ENCODE measurements at places on chromosomes 11 and 22.

DNA sequence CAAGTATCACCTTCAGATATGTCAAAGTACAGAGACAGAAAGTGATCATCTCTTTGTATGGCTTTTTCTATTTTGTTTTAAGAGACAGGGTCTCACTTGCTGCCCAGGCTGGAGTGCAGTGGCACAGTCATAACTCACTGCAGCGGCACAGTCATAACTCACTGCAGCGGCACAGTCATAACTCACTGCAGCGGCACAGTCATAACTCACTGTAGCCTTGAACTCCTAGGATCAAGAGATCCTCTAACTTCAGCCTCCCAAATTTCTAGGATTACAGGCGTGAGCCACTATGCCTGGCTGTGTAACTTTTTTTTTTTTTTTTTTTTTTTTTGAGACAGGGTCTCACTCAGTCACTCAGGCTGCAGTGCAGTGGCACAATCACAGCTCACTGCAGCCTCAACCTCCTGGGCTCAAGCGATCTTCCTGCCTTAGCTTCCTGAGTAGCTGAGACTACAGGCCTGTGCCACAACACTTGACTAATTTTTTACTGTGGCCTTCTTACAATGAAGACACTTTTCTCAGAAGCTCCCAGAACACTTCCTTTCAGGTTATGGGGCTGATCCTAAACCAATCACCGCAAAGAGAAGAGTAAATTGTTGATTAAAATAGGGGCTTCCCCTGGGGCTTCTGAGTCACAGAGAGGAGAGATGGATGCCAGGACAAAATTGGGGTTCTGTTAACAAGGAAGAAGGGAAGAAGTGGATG is 9.0 kb upstream of the HIKESHI start:
- no peak for DNase-seq

GRCh38 chr22:33757041-33757801 is 163.1 kb downstream of the LARGE1 start:
- no peak for DNase-seq

GRCh38 chr11:64667154-64667745 is 55.7 kb downstream of the NRXN2 start:
- DNase-seq = no peak

DNA sequence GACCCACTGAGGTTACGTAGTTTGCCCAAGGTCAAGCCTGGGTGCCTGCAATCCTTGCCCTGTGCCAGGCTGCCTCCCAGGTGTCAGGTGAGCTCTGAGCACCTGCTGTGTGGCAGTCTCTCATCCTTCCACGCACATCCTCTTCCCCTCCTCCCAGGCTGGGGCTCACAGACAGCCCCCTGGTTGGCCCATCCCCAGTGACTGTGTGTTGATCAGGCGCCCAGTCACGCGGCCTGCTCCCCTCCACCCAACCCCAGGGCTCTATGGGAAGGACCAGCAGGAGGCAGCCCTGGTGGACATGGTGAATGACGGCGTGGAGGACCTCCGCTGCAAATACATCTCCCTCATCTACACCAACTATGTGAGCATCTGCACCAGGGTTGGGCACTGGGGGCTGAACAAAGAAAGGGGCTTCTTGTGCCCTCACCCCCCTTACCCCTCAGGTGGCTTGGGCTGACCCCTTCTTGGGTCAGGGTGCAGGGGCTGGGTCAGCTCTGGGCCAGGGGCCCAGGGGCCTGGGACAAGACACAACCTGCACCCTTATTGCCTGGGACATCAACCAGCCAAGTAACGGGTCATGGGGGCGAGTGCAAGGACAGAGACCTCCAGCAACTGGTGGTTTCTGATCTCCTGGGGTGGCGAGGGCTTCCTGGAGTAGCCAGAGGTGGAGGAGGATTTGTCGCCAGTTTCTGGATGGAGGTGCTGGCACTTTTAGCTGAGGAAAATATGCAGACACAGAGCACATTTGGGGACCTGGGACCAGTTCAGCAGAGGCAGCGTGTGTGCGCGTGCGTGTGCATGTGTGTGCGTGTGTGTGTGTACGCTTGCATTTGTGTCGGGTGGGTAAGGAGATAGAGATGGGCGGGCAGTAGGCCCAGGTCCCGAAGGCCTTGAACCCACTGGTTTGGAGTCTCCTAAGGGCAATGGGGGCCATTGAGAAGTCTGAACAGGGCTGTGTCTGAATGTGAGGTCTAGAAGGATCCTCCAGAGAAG is 1.6 kb downstream of the GSTP1 start:
- DNase-seq = no peak

DNA sequence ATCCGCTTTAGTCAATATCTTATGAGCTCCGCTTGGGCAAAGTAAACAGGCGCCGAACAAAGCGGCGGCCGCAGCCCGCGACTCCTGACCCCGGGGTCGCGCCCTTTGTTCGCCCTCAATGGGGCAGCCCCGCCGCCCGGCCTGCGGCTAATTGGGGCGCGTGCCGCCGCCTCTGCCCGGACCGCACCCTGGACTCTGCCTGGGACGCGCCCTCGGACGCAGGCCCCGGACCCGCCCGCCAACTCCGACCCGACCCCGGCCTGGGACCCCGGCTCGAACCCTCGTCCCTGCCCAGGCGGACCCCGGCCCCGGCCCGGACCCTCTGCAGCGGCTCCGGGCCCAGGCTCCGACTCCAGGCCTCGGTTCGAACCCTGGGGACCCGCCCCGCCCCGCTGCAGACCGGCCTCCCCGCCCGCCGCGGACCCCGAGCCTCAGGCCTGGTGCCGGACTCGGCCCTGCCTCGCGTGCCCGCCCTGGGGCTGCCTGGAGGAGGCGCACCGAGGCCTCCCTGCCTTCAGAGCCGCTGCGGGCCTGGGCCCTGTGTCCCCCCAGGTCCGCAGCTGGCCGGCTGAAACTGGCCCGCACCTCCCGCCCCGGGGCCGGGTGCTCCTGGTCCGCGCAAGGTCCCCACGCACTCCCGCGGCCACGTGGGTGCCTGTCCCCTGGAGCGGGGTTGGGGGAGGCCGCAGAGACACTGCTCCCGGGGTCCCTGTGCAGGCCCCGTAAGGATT is 84.7 kb upstream of the WNT7B start:
- DNase-seq = no peak

- no peak for DNase-seq
Observed at GRCh38 chr22:30308518-30309230, 18.1 kb downstream of the TBC1D10A start.

- no peak for DNase-seq
Observed at GRCh38 chr22:43205748-43206508, 19.0 kb upstream of the TTLL12 start.

GRCh38 chr22:47442821-47443220 is 680.4 kb downstream of the TBC1D22A start:
- DNase-seq = no peak

- no peak for DNase-seq
Observed at GRCh38 chr11:116694349-116694725, 78.5 kb downstream of the BUD13 start.

DNA sequence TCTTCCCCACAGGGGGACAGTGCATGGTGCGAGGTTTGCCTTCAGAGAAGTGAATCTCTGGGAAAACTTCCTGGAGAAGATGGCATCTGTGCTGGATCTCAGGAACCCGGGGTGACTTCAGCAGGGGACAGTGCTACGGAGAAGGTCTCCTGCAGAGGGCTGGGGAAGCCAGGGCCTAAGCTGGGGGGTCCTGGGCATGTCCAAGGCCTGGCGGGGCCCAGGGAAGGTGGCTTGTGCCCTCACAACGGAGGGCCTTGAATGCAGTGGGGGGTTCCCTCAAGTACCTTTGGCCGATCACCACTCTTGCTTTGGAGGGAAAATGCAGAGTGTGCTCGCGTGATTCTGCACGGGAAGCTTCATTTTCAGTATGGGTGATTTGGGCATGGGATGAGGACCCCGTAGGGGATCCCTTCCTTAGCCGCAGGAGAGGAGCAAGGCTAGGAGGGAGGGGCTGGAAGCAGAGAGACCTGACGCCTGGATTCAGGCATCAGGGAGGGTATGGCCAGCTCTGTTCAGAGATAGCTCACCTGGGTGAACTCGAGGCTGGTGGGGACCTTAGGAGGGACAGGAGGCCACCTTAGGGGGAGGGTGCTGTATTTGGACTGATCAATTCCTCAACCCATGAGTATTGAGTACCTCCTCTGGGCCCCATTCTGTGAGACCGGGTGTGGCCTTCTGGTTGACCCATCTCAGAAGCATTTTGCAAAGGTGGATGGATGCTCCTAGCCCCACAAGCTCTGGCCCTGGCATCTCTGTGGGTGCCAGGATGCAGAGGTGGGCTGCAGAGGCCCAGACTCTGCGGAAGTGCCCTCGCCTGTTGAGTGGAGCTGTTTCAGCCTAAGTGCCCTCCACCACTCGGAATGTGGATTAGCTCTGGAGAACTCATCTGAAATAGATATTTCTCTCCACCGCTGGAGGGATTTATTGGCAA is 529.4 kb downstream of the TBC1D22A start:
- DNase-seq = no peak

- no peak for DNase-seq
Observed at GRCh38 chr11:134196756-134197155, 27.0 kb downstream of the NCAPD3 start.

DNA sequence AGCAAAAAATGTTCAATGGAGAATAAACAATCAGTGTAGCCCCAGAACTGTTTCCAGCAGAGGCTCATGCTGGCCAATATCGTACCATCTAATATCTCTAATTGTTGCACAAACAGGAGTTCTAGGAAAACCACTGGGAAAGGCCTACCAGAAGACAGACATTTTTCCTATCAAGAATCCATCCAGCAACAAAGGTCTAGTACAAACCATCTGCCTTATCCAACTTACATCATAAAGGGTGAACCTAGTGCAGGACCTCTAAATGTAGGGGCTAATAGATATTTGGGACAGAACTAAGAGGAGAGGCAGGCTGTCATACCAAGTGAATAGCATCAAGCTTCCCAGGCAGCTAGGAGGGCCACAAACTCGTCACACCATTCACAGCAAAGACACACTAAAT is 18.7 kb downstream of the PAX6 start:
- DNase-seq = no peak

DNA sequence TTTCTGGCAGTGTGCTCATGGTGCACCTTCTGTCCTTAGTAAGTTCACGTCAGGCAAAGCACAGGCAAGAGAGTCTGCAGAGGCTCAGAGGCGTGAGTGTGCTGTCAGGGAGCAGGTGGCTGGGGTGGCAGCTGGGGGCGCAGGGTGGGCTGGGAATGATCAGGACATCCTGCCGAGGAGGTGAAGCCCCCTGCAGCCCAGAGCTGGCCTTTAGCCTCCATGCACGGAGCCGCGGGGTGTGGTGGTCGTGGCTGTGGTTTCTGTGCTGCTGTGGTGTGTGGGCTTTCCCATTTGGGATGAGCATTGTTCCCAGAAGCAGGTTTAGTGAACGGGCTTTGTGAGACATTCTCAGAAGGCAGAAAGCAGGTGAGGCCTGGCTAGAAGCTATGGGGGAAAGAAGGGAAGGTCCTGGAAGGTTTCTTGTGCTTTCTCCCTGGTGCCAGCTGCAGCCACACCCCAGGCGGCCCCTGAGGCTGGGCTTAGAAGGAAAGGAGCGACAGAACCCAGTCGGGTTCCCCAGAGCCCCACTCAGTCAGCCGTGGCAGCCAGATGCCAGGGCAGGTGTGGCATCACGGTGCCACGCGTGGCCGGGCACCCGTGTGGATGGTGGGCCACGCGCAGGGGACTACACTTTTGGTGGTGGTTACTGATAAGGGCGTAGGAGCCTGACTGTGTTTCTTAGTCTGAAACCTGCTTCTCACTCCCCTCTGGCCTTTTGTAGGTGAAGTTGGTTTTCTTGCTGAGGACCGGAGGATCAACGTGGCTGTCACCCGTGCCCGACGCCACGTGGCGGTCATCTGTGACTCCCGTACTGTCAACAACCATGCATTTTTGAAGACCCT is 32.0 kb downstream of the IGHMBP2 start:
- no peak for DNase-seq

- no peak for DNase-seq
Observed at GRCh38 chr11:13290221-13290980, 12.8 kb downstream of the BMAL1 start.

DNA sequence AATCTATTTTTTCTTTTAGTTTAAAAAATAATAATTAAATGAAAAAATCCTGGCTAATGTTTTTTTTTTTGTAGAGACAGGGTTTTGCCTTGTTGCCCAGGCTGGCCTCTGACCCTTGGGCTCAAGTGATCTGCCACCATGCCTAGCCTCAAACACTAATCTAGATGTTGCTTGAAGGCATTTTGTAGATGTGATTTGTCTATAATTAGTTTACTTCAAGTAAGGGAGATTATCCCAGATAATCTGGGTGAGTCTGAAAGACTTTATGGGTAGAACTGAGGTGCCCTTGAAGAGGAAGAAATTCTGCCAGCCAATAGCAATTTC is 38.6 kb upstream of the RBFOX2 start:
- DNase-seq = no peak

GRCh38 chr22:43876866-43877509 is 14.7 kb upstream of the SULT4A1 start:
- DNase-seq = no peak

- no peak for DNase-seq
Observed at GRCh38 chr11:102546923-102547471, 16.4 kb upstream of the MMP7 start.

GRCh38 chr22:38965614-38966379 is 8.4 kb downstream of the APOBEC3A start:
- DNase-seq = no peak

DNA sequence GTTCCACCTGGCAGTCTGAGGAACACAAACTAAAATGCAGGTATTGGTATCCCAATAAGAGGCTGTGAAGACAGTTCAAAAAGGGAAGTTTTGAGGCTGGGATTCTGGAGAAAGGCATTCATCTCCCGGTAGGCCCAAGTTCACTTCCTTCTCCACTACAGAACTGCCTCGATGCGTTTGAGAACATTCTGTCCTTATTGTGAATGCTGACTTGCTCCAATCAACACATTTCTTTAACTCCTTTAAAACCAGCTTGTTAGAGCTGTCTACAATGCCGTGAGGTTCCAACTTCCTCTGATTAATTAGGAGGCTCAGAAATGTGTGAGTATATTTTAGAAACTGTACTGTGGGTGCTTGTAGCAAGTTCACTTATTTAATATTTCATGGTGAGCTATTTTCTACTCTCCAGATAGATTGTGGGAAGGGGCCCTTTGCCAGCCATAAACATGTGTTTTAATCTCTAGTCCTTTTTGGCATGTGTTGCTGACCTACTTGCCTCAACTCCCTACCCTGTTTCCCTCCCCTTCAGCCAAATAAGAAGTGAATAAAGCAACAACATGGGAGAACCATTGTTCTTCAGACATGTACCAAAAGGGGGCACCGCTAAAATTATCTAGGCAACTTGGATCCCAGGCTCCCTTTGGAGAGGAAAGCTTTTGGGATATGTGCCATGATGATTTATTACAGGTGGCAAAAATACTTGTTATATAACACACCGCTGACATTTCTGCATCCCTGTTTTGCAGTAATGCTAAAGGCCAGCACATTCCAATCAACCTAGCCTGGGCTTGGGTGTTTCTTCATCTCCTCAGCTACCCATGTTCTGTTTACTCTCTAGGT is 245.6 kb downstream of the BLID start:
- no peak for DNase-seq

GRCh38 chr11:12842933-12843636 is 166.0 kb upstream of the RASSF10 start:
- DNase-seq = no peak

- no peak for DNase-seq
Observed at GRCh38 chr11:110897035-110897434, 184.8 kb upstream of the ARHGAP20 start.

GRCh38 chr11:68924073-68924925 is 20.6 kb downstream of the IGHMBP2 start:
- no peak for DNase-seq

Data from GM04503 (cell line).